ENCODE measurements at places on chromosomes 11 and 22.
A peak's percentile ranks its signal among the peaks of the same experiment; 100 is the strongest.

GRCh38 chr11:6657346-6657745 is 1.7 kb upstream of the DCHS1 start:
- no peak for DNase-seq

- no peak for DNase-seq
Observed at GRCh38 chr11:88304352-88304751, 33.2 kb downstream of the CTSC start.

GRCh38 chr11:30707110-30707509 is 121.0 kb upstream of the MPPED2 start:
- no peak for DNase-seq

- no peak for DNase-seq
Observed at GRCh38 chr22:40609216-40609615, 27.3 kb downstream of the MRTFA start.

DNA sequence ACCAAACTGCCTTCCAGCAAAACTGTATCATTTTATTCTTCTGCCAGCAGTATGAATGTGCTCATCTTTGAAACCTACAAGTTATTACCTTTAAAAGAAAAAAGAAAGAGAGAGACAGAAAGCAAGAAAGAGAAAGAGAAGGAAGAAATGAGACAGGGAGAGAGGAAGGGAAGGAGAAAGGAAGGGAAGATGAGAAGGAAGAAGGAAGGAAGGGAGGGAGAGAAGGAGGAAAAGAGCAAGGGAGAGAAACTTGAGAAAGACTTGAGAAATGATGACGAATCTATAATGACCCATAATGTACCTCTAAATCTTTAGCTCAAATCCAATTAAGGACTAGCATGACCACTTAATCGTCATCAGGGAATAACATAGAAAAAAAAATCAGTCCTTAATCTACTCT is 11.4 kb upstream of the JAML start:
- DNase-seq, result no peak

GRCh38 chr11:125062218-125062930 is 731 bp upstream of the SLC37A2 start:
- no peak for DNase-seq

- DNase-seq, result no peak
Observed at GRCh38 chr11:27025957-27026733, 14.5 kb upstream of the BBOX1 start.

DNA sequence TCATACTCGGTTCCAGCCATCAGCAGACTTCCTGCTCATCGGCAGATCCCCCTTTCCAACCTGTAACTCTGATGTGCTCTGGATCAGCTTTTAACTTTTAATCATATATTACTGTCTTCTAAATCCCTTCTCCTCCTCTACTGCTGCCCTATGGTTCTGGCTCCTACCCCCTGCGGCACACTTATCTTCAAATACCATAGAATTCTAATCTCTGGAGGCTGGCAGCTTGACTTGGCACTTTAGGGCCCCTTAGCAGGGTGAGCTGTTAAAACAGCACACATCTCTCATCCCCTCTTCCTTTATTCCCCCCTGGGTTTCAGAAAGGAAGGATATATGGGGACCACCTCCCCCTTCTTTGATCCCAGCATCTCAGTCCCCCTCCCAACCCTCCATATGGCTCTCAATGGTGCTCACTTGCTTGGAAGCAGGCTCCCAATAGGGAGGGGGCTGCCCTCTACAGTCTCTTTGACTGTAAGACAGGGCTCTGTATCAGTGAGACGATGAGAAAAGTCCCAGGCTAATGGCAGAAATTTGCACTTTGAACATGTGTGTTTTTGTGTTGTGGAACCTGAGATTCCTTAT is 4.4 kb upstream of the CNTF start:
- DNase-seq, result no peak

DNA sequence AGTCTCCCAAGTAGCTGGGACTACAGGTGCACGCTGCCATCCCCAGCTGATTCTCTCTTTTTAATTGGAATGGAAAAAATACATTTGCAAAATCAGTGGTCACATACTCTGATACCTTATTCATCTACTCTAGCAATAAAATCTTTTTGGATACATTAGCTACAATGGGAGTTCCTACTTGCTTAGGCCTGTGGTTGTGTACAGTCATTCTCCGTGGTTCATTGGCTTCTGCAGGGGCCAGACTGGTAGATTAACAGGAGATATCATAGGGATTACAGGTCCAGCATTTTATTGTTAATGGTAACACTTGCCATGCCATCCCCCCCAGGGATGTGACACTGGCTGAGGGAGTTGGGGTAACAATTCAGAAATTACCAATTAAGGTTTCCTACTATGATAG is 140.0 kb downstream of the ADAMTS15 start:
- DNase-seq, result no peak

- DNase-seq, result no peak
Observed at GRCh38 chr22:45265535-45265934, 19.2 kb upstream of the UPK3A start.

DNA sequence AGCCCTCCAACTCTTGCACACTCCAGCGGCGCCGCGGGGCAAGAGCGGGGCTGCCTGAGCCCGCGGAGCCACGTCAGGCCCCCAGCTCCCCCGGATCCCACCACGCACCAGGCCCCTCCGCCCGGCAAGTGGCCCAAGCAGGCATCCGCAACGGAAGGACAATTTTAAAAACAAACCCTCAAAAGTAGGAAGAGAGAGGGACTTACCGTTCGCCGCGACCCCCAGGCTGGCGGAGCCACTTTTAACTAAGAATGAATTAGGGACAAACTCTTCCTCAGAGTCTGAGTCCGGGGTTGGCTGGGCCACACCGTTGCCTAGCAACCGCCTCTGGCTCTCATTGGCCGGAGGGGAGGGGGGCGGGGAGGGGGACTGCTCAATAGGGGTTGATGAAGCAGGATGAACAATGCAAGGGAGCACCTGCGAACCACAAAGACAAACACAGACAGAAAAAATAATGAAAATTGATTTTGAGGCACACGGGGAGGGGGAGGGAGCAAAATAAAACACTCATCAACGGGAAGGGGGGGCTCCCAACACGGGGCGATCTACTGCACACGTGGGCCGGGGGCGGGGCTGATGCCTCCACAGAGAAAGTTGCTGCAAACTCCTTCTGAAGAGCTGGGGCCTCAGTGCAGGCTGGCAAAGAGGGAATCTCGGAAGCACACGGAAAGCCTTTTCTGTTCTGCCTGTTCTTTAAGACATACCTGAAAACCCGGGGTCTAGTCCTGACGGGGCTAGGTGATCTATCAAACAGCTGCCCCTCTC is 387.5 kb upstream of the NARS2 start:
- no peak for DNase-seq

DNA sequence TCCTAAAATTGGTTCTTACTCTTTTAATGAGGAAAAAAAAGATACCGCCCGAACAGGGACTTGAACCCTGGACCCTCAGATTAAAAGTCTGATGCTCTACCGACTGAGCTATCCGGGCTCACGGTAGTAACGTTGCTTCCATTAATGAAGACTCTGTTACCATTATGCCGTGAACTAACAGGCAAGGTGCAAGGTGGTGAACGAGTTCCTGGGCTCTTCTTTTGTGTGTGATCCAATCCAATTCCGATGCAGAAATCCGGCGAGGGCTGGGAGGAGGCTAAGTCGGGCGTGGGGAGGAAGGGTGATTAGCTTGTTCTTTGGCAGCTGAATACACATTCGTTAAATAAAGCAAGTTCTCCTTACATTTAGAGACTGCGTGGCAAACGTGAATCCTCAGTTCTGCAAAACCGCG is 49.0 kb downstream of the OR4D9 start:
- peak; percentile 86 for DNase-seq

DNA sequence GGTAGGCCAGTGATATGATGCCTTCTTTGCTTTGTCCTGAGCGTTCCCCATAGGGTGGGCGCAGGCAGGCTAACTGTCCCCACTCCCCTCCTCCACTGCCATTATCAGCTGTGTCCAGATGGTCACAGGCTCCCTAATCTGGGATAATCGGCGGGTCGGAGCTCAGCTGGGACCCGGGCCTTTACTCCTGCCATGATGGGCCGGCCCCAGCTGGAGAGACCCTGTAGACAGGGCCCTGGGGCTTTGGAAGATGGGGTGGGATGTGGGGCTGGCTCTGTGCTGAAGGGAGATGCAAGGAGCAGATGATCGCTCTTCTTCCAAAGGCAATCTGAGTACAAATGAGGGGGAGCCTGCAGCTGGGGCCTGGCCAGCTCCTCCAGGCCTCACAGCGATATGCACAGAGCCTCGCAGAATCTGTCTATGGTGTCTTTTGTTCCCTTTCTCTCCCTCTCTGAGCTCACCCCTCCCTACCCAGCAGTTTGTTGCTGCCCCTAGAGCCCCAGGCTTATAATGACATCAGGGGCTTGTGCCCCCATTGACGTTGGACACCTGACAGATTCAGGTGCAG is 11.9 kb downstream of the KLHL35 start:
- DNase-seq, result no peak

- DNase-seq, result peak; percentile 92
Observed at GRCh38 chr11:133927690-133928627, 28.8 kb downstream of the IGSF9B start.

- no peak for DNase-seq
Observed at GRCh38 chr11:132349811-132350733, 979.7 kb downstream of the NTM start.

GRCh38 chr11:14969901-14970323 is 2.2 kb downstream of the CALCA start:
- DNase-seq, result no peak

DNA sequence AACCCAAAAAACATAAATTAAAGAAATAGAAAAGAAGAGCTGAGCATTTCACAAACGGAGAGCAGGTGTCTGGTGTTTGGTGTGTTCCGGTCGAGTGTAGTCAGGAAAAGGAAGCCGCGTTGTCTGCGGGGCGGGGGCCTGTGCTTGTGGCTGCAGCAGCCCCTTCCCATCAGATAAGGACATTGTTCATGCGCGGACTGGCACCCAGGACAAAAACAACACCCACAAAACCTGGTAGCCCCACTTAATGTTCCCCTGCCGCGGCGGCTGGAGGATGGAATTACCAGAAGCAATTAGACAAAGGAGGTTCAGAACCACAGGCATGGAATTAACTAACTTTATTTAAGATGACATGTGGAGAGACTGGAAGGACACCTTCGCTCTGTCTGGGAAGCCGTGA is 29.9 kb downstream of the KRTAP5-5 start:
- DNase-seq, result no peak

- DNase-seq, result no peak
Observed at GRCh38 chr11:68804786-68805185, 36.9 kb downstream of the CPT1A start.

- DNase-seq, result no peak
Observed at GRCh38 chr11:73422886-73423285, 46.7 kb downstream of the RELT start.

DNA sequence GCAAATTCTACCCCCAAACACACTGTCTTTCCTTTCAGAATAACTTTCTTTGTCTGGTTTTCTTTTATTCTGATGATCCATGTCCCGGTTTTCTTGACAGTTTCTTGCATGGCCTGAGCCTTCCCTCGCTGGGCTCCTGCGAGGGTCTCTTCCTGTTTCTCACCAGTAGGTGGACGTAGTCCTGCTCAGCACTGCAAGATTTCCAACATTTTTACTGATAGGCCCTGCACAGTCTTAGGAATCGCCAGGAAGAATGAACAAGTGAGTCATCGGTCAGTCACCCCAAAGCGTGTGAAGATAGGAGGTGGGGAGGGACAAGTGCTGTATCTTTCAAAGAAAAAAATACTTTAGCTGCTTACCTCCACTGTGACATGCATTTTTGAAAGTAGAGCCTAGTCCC is 16.9 kb upstream of the KIRREL3 start:
- DNase-seq, result no peak

DNA sequence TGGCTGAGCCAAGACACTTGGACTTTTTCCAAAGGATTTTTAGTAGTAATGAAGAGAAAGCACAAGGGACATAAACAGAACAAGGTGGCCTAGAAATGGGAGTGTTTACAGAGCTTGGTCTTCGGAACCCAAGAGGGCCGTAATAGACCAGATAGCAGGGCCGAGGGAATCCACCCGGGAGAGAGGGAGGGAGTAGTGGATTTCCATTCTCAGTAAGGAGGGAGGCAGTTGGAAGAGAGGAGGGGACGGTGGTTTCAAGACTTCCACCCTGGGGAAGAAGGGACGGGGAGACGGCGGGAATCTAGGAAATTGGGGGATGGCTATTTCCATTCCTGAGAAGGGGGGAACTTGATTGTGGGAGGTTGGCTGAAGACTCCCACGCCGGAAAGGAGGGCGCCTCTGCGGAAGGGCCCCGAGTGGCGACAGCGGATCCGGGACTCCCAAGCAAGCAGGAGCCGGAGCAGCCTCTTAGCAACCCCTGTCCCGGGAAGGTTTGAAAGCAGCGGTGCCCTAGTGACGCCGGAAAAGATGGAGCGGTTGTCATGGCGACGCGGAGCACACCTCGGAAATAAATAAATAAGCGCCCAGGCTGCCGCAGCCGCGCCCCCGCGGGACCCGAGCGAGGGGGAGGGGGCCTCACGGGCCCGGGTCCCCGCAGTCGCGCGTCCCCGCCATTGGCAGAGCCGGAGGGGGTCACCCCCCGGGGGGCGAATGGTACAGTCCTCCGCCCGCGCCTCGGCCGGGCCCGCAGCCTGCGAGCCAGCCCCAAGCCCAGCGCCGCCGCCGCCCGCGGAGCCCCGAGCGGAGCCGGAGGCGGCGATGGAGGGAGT is 31.6 kb downstream of the EIF3F start:
- DNase-seq, result peak; percentile 20

DNA sequence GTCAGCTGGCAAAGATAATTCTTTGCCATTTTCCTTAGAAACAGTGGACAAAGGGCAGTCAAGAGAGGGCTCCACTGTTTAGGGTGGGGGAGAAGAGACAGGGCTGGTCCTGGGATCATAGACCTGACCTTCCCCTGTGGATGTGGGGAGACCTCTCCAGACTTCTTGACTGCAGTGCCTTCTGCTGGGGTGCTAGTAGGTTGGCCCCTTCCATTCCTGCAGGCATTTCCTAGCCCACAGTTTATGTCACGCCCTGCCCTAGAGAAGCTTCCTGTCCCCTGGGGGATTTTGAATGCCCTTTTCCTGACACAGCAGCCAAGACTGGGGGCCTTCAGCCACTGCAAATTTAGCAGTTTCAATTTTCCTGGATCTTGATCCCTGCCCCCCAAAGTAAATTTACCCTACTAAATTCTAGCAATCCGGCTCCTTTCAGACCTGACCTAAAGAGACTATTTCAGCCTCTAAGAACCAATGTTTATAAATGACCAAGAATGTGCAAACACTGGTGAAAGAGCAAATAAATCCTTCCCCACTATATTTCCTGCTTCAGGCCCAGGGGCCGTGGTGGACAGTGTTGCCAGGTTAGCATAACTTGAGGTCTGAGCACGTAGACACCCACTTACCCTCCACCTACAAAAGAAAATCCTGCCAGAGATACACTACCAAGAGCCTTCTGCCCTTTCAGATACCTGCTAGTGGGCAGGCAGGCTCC is 58.4 kb downstream of the PPFIBP2 start:
- no peak for DNase-seq
